Dermis blood vessel endothelial cell (primary cell): ENCODE measurements at places on chromosomes 12 and 14. TPM values are rescaled to one million over a fixed set of nuclear protein-coding genes. Genes with fewer than 3 reads are reported as not detected.

The PRPH gene
- not detected in 2 replicates for total RNA-seq

The FAM181A gene
- not detected in 2 replicates for total RNA-seq

- DNase-seq, result no peak
Measured at GRCh38 chr14:104514156-104514848, 65.3 kb upstream of the C14orf180 start.

- DNase-seq, result no peak
Measured at GRCh38 chr12:12810553-12811021, 2.6 kb upstream of the DDX47 start.

DNA sequence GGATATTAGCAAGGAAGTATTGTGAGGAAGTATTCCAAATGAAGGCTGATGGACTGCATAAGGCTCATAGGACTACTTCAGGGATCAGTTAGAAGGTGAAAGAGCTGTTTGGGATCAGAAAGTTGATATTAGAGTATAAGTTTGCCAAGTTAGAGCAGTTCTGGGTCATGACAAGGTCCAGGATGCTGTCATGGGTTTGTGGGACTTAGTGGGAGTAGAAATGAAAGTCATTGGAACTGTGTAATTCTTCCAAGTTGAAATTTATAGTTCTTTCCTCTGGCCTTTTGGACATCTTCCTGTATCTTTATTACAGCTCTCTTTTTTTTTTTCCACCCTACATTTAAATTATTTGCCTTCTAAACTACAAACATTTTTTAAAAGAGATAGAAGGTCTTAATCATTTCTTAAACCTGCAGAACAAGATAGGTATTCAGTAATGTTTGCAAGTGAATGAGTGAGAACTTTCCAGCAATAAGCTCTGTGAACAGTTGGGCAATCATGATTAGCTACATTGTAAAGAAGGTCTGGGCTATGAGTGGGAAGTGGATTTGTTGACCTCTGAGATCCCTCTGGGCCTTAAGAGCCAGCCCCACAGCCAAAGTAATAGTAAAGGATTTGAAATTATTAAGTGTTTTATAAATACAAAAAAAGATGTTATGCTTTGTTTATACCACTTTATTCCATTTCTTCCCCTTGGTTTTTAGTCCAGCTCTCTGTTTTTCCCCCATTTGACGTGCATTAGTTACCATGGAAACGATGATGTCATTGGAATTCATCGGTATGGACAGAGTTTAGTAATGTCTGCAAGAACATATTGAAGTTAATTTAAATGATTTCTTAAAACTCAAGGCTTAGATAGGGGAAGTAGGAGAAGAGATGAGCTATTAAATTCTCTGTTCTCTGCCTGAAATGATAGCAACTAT lies 247.9 kb upstream of the ARHGAP5 start:
- peak; percentile 17 for DNase-seq

GRCh38 chr12:111240374-111240773 lies 128.5 kb downstream of the PHETA1 start:
- DNase-seq, result no peak

GRCh38 chr12:6363330-6364043 lies 11.9 kb downstream of the SCNN1A start:
- DNase-seq, result peak; percentile 73
